ENCODE measurements at places on chromosomes 7 and 10.

DNA sequence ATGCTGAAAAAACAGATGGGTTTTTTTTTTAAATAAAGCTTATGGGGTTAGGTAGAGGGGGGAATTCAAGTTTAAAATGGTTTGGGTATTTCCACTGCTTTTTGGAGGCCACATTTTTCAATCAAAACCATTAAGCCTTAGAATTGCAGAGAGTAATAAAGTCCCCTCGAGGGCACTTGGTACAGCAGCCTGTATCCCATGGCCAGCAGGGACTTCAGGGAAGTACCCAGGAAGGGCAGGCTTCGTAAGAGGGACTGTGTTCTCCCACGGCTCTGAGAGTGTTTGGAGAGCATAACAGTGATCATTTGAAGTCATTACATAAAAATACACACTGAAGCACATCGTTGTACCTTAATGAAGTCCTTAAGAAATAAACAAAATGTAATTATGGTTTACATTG, 432.7 kb downstream of the DPP6 start:
- no peak for DNase-seq

DNA sequence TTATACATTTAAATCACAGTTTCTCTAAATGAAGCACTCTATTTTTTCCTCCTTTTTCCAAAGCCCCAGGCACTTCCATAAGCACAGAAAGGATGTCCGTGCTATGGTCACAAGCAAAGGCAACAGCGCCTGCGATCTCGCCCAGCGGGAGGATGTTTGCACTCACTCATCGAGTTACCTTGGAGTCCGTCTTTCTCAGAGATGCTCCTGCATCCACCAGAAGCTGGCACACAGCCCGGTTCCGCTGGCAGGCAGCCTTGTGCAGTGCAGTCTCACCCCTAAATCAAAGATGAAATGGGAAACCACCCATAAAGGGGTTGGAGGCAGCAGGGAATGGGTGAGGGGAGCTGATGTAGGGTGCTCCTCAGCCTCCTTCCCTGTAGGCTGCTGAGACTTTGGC, 51.9 kb upstream of the PTN start:
- DNase-seq, result no peak

DNA sequence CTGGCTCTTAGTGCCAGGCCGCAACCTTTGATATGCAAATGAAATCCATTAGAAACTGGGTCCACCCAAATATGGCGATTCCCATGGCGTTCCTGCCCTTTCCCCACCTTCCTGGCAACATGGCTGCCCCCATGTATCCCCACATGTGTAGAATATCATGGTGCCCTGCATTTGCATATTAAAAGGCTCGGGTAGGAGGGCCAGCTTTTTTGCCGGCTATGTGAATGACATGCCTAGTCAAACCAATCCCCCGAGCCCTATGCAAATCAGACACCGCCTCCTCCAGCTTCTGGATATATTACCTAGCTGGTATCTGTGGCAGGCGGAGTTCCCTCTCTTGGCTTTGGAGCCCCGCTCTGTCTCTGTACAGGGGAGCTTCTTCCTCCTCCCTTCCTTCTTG, 18.3 kb downstream of the MMS19 start:
- no peak for DNase-seq

GRCh38 chr7:38306914-38307313, 33.5 kb upstream of the TARP start:
- no peak for DNase-seq

- no peak for DNase-seq
Measured at GRCh38 chr7:1725199-1725690, 55.2 kb downstream of the ELFN1 start.

Measured in endothelial cell (in vitro differentiated cells).